ENCODE measurements at places on chromosomes 11 and 22.

GRCh38 chr11:128603752-128604414, 16.5 kb upstream of the ETS1 start:
- DNase-seq, result no peak

DNA sequence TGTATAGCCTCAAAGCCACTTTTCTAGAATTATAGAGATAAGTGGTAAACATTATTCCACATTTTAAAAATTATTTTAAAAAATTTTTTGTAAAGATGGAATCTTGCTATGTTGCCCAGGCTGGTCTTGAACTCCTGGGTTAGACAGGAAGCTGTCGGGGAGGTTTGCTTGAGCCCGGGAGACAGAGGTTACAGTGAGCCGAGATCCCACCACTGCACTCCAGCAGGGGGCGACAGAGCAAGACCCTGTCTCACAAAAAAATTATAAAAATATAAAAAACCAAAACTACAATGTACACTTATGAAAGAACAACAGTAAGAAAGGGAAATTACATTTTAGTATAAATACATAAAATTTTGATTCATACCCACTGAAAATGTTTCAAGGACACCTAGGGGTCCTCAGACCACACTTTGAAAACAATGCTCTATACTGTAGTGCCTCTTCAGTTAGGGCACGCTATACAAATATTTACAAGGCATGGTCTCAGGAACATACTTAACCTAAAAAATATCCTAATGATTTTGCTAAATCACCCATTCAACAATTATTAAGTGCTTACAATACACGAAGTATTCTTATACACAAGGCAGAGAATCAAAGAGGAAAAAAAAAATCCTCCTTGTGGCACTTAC, 111.2 kb downstream of the MRTFA start:
- DNase-seq, result no peak

DNA sequence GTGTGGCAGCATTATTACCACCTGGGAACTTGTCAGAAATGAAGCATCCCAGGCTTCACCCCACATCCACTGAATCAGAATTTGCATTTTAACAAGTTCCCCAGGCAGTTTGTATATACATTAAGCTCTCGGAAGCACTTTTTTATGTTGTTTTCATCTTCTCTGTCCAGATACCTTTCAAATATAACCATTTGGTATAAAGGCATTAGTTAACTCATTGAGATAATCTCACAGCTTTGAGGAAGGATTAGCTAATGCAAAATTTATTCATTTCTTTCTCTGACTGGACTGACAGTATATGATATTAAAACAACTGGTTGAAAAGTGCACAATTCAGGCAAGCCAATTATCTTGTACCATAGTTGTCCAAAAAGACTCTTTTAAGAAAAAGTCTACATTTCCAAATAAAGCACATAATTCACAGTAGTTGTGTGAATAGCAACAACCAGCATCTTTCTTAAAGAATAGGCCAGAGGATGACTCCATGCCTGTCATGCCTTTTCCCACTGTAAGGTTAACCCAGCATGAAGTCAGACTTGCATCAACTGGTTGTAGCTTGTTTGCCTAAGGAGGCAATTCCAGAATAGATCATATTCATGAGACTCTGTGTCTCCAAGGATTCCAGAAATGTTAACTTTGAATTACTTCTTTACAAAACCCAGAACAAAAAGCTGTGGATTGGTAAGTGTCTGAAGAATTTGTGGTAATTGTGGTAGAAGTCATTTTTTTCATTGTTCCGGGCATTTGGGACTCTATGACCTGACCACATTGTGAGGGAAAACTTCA, 254.3 kb upstream of the SESN3 start:
- DNase-seq, result no peak

GRCh38 chr11:16292167-16292859, 64.0 kb downstream of the SOX6 start:
- DNase-seq, result no peak

DNA sequence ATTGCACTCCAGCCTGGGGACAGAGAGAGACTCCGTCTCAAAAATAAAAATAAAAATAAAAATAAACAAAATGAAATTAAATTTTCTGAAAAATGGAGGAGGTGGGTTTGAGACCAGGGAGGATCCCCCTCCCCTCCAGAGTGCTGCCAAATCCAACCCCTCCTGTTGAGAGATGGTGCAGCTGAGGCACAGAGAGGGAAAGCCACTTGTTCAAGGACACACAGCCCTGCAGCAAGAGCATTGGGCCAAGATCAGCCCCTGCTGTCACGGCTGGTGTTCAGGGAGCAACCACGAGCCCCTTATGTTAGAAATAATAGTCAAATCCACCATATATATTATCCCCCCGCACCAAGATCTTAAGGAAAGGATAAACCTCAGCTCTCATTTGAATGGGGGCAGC, 2.7 kb downstream of the MYO18B start:
- DNase-seq, result no peak

DNA sequence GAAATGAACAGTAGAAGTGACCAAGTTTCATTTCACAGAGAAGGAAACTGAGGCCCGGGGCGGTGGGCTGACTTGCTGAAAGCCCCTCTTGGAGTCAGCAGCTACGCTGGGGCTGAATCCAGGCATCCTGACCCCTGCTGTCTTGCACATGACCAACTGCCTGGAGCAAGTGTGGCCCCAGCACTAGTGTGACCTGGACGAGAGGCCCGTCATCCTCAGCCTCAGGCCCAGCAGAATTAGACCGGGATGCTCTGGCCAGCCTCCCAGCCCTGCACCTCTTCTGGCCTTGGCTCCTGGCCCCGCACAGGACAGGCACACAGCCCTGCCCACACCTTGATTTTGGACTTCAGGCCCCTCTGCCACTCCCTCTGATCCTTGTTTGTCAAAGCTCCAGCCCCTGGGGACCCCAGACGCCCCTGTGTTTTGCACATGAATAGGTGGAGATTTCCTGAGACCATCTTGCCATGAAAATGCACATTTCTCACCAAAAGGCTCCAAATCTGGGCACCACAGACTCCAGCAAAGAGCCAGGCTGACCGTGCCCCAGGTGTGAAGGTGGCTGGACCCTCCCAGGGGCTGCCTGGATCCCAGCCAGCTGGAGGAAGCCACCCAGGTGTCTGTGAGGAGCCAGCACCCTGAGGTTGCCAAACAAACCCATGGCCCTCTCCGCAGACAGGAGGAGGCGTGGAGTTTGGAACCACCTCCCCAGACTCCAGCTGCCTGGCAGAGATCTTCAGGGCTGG, 24.9 kb downstream of the FGF4 start:
- no peak for DNase-seq

GRCh38 chr11:130783323-130783722, 133.0 kb downstream of the SNX19 start:
- no peak for DNase-seq

GRCh38 chr11:70191495-70192140, 11.5 kb upstream of the FADD start:
- peak; percentile 79 for DNase-seq

DNA sequence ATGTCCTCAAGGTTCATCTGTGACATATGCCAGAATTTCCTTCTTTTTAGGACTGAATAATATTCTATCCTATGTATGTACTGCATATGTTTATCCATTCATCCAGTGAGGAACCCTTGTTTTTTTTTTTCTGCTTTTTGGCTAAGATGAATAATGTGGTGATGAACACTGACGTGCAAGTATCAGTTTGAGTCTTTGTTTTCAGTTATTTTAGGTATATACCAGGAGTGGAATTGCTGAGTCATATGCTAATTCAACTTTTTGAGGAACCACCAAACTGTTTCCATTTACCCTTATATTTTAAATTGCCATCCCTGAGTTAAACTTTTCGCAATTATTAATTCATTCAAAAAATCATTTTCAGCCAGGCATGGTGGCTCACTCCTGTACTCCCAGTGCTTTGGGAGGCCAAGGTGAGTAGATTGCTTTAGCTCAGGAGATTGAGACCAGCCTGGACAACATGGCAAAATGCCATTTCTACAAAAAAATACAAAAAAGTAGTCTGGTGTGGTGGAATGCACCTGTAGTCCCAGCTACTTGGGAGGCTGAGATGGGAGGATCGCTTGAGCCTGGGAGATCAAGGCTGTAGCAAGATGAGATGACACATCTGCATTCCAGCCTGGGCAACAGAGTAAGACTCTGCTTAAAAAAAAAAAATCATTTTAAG, 64.2 kb downstream of the MICAL2 start:
- no peak for DNase-seq

- no peak for DNase-seq
Observed at GRCh38 chr11:126547161-126547560, 191.7 kb downstream of the ST3GAL4 start.

- no peak for DNase-seq
Observed at GRCh38 chr22:32621656-32622003, 147.0 kb downstream of the FBXO7 start.

GRCh38 chr11:241634-242033, 4.9 kb downstream of the PSMD13 start:
- DNase-seq, result no peak

- no peak for DNase-seq
Observed at GRCh38 chr11:126189109-126189929, 22.1 kb downstream of the RPUSD4 start.

- DNase-seq, result no peak
Observed at GRCh38 chr11:70343636-70344035, 54.7 kb upstream of the CTTN start.

DNA sequence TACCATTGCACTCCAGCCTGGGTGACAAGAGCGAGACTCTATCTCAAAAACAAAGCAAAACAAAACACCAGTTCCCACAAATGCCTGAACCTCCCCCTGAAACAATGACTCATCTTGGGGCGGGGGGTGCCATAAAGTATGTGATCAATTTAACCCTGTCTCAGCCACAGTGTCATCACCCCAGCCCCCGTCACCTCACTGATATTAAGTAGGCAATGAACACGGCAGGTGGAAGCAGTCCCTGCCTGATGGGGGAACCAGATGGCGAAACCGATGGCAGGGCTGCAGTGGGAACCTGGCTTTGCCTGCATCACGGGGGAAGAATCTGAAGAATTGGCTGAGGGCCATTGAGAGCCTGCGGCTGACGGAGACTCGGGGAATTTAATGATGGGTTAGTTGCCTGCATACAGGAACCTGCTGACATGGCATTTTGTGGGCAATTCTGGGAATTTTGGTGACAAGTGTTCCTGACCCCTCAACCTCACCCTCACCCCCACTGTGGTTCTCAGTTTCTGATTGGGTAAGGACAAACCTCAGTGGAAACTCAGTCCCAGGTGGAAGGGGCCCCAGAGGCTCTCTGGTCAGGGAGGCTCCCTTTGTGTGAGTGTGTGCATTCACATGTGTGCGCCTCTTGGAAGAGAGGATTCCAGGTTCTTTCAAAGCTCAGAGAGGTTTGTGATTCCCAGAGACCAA, 39.1 kb upstream of the SHISAL1 start:
- peak; percentile 38 for DNase-seq

- DNase-seq, result no peak
Observed at GRCh38 chr11:71129624-71130023, 122.8 kb downstream of the SHANK2 start.

GRCh38 chr11:126805870-126806269, 194.7 kb downstream of the KIRREL3 start:
- DNase-seq, result no peak

GRCh38 chr11:120104041-120104565, 33.8 kb downstream of the TRIM29 start:
- no peak for DNase-seq

DNA sequence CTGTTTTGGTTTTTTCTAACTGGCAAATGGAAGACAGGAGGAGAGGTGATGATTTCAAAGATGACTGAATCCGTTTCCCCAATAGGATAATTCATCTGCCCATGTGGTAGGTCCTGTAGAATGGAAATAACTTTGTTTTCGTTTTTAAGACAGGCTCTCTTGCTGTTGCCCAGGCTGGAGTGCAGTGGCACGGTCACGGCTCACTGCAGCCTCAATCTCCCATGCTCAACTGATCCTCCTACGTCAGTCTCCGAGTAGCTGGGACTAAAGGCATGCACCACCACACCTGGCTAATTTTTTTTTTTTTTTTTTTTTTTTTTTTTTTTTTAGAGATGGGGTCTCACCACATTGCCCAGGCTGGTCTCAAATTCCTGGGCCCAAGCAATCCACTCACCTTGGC, 77.4 kb upstream of the BIRC3 start:
- no peak for DNase-seq

DNA sequence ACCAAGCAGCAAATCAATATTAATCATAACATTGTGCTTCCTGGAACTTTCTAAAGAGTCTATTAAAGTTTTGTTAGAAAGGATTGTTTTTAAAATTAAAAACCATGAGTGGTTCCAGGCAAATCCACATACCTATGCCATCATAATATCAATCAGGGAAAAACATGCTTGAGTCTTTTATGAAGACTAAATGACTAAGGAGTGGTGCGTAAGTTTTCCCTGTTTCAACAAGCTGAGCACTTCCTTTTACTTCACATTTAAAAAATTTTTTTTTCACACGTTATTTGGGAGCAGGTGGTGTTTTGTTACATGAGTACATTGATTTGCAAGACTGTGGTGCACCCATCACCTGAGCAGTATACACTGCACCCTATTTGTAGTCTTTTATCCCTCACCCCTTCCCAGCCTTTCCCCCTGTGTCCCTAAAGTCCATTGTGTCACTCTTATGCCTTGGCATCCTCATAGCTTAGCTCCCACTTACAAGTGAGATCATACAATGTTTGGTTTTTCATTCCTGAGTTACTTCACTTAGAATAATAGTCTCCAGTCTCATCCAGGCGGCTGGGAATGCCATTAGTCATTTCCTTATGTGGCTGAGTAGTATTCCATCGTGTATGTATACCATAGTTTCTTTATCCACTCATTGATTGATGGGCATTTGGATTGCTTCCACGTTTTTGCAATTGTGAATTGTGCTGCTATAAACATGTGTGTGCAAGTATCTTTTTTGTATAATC, 1190.3 kb upstream of the RAG2 start:
- no peak for DNase-seq

DNA sequence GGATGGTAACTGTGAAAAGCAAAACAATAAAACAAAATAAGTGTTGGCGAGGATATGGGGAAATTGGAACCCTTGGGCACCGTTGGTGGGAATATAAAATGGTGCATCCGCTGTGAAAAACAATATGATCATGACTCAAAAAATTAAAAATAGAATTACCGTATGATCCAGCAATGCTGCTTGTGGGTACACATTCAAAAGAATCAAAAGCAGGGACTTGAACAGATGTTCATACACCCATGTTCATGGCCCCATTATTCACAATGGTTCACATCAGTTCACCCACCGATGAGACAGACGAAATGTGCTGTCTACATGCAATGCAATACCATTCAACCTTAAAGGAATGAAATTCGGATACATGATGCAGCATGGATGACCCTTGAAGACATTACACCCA, 1.2 kb upstream of the DERL3 start:
- DNase-seq, result no peak

GRCh38 chr11:83057721-83058120, 14.0 kb downstream of the RAB30 start:
- DNase-seq, result no peak

GRCh38 chr11:68092411-68092810, 28.8 kb downstream of the CHKA start:
- DNase-seq, result no peak

GRCh38 chr11:288478-289397, at the start of gene PGGHG:
Gene PGGHG, plus strand, starts transcription at chr11:289126. Its CDS starts 691 bp downstream, at chr11:289817.
- peak; percentile 86 for DNase-seq

GRCh38 chr11:75023446-75024067, 34.8 kb downstream of the NEU3 start:
- DNase-seq, result no peak

All from A549 (cell line).